ENCODE measurements at places on chromosomes 6 and 20.

DNA sequence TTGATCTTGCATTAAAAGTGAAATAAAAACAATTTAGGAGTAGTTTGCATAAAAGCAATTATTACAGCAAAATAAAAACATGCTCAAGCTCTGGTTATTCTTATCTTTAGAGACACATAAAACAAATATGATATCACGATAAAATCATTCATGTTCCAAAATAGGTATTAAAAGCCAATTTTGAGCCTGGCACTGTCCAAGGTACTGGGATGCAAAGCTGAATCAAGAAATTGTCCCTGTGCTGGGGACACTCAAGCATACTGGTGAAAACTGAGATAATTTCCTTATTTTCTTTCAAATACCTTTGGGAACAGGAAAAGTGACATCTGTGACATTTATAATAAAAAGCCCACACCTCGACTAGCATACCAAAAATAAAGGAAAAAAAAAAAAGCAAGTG is 931 bp upstream of the MTCL3 start:
- peak; percentile 7 for DNase-seq

- no peak for DNase-seq
These were observed 7.8 kb downstream of the RPL10A start for GRCh38 chr6:35476004-35476403.

- DNase-seq = no peak
These were observed 15.7 kb downstream of the AURKA start for GRCh38 chr20:56376331-56376730.

DNA sequence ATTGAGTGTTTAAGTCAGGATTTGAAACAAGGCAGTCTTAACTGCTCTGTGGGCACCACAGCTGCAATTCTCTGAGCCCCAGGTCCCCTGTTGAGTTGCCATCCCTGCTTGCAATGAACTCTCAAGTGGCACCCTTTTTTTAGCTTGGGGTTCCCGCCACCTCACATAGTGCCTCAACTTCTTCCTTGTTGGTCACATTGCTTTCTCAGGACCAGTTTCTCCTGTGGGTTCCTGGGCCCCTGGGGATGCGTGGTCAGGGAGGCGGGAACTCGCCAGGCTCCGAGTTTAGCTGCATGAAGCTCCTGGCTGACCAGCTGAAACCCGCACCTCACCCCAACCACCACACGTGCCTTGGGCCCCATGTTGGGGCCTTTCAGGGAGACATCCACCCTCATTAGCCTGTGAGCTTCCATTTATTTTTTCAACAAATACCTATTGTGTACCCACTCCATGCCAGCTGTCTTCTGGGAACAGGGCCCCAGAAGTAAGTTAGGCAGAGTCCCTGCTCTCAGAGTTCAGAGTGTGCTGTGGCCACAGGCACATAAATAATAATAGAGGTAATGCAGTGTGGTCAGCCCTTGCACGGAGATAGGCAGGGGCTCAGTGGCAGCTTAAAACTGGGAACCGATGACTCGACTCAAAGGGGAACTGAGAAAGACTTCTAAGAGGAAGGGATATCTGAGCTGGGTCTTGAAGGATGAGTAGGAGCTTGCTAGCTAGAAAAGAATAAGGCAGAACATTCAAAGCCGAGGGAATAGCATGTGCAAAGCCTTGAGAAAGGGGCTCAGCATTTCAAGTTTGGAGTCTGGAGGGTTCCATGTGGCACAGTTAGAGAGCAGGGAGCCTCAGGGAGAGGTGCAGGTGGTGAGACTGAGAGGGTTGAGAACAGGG is 33.9 kb upstream of the FAM83D start:
- DNase-seq = no peak

GRCh38 chr20:32470940-32471339 is 112.8 kb downstream of the ASXL1 start:
- no peak for DNase-seq

- no peak for DNase-seq
These were observed 1077.6 kb upstream of the MAP3K7 start for GRCh38 chr6:91664327-91664959.

DNA sequence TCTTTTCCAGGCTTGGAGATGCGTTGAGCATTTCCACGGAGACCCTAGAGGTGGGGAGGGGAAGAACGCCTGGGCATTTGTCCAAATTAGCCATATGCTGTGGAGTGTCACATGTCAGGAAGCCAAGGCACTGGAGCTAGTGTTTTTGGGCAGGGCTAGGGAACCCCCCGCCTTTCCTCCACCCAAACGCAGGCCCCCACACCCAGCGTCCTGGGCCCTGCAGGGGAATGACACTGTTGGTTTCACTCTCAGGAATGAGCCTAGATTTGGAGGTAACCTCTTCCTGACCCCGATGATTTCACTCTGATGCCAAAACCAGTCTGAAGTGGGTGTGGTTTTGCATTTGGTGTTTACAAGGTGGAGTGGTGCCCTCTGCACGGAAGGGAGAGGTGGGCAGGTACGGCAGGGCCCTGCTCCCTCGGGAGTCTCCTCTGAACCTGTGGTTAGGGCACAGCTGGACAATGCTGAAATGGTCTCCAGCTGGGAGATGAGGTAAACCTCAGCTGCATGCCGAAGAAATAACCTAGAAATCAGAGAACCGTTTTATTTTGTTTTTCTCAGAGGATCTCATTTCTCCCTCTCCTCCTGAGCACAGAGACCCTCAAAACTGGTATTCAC is 29.5 kb downstream of the MTHFD1L start:
- no peak for DNase-seq

DNA sequence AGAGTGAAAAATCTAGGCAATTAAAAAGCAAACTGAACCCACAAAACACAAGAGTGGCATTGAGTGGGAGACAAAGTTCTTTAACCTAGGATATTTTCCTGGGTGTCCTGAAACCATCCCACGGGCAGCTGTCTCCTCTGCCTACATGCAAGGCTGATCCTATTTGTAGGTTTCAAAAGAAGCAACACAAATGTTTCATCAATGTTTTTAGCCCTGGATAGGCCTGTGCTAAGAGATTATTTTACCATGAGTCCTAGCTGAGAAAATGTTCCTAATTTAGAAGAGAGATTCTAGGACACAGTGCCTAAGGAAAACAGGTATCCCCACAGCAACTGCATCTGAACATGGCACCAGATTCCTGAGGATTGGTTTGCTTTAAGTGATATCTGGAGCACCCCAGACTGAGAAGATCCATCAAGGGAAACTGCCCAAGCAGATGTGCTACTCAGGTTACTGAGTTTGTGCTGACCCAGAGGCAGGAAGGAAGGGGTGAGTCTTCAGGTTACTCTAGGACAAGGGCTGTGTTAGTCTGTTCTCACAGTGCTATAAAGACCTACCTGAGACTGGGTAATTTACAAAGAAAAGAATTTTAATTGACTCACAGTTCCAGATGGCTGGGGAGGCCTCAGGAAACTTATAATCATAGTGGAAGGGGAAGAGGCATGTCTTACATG is 111.6 kb upstream of the UST start:
- DNase-seq = no peak

DNA sequence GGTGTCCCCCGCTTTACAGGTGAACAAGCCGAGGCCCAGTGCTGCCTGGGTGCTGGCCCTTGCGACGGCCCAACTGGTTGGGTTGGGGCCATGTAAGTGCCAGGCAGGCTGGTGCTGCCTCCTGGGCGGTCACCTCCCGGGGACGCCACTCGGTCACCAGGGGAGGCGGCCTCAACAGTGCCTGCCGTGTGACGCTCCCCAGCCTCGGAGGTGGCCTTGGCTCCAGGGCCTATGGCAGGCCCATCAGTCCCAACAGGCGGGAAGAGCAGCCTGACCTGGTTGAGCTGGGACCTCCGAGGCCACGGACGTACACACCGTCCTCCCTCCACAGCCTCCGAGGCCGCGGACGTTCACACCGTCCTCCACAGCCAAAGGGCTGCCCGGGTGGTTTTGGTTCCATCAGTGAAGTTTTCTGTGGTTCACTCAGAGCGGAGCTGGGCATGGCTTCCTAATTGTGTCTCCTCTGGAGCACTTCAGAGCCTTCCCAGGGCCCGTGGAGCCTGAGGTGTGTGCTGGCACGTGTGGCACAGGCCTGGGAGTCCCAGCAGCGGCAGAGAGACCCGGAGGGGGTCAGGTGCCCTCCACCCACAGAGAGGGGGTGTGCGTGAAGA is 19.3 kb upstream of the SLCO4A1 start:
- no peak for DNase-seq

DNA sequence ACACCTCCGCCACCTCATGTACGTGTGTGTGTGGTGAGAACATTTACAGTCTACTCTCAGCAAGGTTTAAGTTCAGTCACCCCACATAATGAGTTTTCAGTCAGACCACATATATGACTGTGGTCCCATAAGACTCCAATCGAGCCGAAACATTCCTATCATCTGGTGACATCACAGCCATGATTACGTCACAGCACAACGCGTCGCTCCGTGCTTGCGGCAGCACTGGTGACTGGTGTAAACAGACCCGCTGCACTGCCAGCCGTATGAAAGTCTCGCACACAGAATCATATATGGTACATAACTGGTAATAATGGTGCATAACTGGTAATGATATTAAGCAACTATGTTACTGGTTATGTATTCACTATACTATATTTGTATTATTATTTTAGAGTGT is 150.7 kb downstream of the DLL1 start:
- DNase-seq = no peak

- no peak for DNase-seq
These were observed 94.9 kb downstream of the TINAG start for GRCh38 chr6:54403096-54403495.
